ENCODE measurements at places on chromosomes 4 and X. TPM values are rescaled to one million over a fixed set of nuclear protein-coding genes. Genes with fewer than 3 reads are reported as not detected.

- H3K27ac ChIP-seq = no peak overlapping the region
- H3K36me3 ChIP-seq = no peaks in the 10 kb centered on the region
- no peaks in the 10 kb centered on the region for H3K4me1 ChIP-seq
- H3K4me3 ChIP-seq = no peak overlapping the region
- no peaks in the 10 kb centered on the region for H3K27me3 ChIP-seq
- no peak for DNase-seq
Measured at GRCh38 chr4:22345678-22346077, 170.2 kb downstream of the ADGRA3 start.

- no peaks in the 10 kb centered on the region for H3K4me1 ChIP-seq
- no peak overlapping the region for H3K4me3 ChIP-seq
- H3K27ac ChIP-seq = peak overlapping the region; percentile 62
- DNase-seq = no peak
Measured at GRCh38 chrX:136168929-136169735, 21.8 kb downstream of the FHL1 start.

DNA sequence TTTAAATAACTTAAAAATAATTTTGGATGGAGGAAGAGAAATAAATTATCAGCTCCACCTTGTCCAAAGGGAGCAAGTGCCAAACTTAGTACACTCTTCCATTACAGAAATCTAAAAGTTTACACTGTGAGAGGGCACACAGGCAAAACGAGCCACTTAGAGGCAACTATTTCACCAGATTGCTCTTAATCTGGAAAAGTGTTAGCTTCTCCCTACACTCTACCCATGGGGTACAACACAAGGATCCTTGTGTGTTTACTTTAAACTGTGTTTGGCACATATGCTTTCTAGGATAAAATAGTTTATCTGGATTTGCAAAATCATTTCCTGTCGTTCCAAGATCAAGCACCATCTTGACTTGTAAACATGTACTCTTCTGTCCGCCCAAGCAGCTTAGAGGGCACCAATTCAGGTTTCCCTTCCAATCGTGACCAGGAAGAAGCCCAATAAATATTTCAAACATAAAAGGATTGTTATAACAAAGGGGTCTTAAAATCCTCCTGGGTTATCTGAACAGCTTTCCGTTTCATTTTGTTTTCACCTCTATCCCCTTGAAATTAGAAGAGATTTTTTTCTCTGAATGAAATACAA is 29.0 kb upstream of the KDR start:
- H3K27ac ChIP-seq = no peak overlapping the region
- H3K4me3 ChIP-seq = no peak overlapping the region
- no peaks in the 10 kb centered on the region for H3K36me3 ChIP-seq
- no peaks in the 10 kb centered on the region for H3K27me3 ChIP-seq

DNA sequence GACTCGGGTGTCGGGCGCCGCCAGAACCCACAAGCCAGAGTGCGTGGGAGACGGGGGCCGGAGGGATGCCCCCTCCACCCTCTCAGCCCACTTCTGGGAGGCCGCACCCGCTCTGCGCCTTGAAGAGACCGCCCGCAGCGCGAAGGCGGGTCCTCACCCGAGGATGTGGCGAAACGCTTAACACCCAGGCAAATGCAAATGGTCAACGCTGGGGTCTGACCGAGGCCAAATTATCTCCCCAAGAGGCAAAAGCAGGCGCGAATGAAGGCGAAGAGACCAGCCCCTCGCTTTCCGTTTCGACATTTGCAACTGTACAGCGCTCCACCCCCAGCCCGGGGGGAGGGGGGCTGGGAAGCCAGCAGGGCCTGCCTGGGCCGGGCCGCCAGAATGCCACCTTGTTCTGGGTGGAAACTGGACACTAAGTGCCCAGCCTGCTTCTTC is 137.7 kb upstream of the ZIC3 start:
- H3K27me3 ChIP-seq = peaks cover 11% of the 10 kb centered on the region
- no peaks in the 10 kb centered on the region for H3K4me1 ChIP-seq
- H3K36me3 ChIP-seq = no peaks in the 10 kb centered on the region
- H3K4me3 ChIP-seq = peak overlapping the region; percentile 43
- H3K27ac ChIP-seq = no peak overlapping the region

EVC2 gene
- total RNA-seq = 19.5 TPM
